ENCODE measurements at places on chromosomes 3 and 15.

GRCh38 chr3:69999140-70000027 lies at the start of gene SAMMSON:
TSS of gene SAMMSON (plus strand) at chr3:69999733.
- no peak for DNase-seq

GRCh38 chr3:154548341-154548740 lies 118.4 kb upstream of the GPR149 start:
- no peak for DNase-seq

DNA sequence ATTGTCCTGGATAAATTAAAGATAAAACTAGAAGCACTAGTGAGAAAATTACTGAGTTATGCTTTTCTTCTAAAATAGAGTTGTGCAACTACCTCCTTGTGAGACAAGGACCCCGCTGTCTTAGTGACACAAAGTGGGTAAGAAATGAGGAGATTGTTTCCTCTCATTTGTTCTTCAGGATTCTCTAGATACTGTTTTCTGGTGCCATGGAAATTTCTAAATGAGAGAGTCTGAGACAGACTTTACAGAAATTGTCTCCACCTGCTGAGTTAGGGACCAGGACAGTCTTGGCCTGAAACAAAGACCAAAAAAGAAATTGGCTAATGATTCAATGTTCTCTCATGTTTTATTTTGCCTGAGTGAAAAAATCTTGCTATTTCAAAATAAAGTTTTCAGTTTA lies 427.5 kb downstream of the TUSC7 start:
- no peak for DNase-seq

DNA sequence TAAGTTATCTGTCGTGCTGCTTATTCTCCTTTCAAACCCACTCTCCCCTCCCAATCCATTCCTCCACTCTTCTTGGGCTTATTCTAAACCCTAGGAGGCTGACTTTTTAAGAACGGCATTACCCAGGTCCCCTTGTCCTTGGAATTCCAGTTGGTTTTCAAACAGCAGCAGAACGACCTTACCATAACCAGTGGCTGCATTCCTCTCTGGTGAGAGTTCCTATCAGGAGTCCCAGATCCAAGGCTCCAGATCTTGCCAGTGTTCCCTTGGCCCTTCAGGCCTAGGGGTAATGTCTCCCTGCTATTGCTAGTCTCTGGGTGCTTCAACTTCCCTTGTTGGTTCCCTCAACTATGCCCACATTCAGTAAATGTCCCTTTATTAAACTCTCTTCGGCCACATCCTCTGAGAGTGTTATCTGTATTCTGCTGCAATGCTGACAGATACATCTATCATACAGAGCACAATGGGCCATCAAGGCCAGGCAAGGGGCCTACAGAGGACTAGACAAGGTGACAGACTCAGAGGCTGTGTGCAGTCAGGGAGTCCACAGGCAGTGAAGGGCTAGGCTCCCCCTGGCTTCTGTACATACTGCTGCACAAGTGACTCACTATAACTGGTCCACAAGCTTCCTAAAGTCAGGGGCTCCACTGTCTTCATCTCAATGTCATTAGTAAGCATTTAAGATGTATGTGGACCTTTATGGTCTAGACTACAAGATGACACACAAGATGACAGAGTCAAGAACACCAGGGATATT lies 10.1 kb downstream of the LYSMD2 start:
- DNase-seq, result peak; percentile 35

GRCh38 chr3:107981471-107982111 lies 109.2 kb downstream of the CD47 start:
- DNase-seq, result no peak

GRCh38 chr15:68205954-68206539 lies 915 bp upstream of the CALML4 start:
- DNase-seq, result no peak

GRCh38 chr3:188664795-188665194 lies 507.0 kb upstream of the TPRG1 start:
- no peak for DNase-seq

DNA sequence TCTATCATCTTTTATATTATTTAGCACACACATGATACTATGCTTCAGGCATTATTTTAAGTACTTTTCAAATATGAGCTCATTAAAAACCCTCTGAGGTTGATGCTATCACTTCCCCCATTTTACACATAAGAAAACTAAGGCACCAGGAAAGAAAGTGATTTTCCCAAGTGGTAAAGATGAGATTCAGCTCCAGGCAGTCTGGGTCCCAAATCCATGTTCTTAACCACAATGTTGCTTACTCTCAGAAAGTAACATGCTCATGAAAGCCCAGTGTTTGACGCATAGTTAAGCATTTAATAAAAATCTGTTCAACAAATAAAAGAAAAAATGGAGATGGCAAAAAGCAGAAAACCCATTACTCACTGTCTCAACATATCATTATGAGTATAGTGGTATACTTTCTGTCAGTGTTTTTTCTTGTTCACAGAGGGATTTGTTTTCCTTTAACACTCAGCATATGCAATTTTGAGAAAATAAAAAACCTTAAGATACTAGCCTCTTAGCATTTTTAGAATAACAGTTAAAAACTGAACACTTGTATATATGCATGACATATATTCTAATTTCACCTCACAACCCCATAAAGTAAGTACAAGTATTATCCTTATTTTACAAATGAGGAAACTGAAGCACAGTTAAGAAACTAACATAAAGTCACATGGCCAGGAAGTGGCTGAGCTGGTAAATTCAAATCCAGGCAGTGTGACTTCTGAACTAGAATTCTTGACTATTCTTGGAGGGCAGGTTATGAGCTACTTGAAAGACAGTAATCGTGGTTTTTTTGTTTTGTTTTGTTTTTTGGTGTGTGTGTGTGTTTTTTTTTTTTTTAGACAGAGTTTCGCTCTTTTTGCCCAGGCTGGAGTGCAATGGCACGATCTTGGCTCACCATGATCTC lies 10.4 kb downstream of the PEAK1 start:
- no peak for DNase-seq

- DNase-seq, result peak; percentile 36
These were observed 984 bp downstream of the RNU6-1 start for GRCh38 chr15:67838789-67839332.

- DNase-seq, result peak; percentile 98
These were observed 3.4 kb upstream of the COL7A1 start for GRCh38 chr3:48598323-48599076.

DNA sequence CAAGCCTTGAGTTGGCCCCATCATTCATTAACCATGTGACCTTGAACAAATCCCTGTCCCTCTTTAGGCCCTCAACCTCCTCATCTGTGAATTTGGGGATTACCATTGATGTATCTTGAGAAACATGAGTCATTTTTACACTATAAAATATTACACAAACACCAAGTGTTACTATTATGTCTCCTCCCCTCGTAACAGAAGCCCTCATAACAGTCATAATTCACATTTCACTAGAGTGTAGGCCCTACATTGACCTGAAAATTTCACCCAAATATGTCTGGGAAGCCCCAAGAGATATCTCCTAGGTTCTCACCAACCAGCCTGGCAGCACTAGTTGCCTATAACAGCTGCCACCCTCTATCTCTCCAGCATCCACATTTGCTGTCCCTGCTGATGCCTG lies 15.8 kb upstream of the SLC6A1 start:
- DNase-seq, result no peak

GRCh38 chr3:17894434-17895060 lies 152.1 kb upstream of the TBC1D5 start:
- DNase-seq, result peak; percentile 44

DNA sequence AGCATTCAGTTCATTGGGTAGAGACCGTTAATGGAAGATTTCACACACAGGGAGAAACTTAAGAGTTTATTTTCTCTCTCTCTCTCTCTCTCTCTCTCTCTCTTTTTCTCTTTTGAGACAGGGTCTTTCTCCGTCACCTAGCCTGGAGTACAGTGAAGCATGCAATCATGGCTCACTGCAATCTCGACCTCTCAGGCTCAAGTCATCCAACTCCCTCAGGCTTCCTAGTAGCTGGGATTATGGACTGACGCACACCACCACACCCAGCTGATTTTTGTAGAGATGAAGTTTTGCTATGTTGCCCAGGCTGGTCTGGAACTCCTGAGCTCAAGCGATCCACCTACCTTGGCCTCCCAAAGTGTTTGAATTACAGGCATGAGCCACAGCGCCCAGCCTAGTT lies 1.6 kb downstream of the WDR72 start:
- no peak for DNase-seq

Measured in adipocyte (in vitro differentiated cells).